ENCODE measurements at places on chromosomes 7 and 10.

- no peak for DNase-seq
Measured at GRCh38 chr10:87829986-87830729, 12.1 kb upstream of the ATAD1 start.

DNA sequence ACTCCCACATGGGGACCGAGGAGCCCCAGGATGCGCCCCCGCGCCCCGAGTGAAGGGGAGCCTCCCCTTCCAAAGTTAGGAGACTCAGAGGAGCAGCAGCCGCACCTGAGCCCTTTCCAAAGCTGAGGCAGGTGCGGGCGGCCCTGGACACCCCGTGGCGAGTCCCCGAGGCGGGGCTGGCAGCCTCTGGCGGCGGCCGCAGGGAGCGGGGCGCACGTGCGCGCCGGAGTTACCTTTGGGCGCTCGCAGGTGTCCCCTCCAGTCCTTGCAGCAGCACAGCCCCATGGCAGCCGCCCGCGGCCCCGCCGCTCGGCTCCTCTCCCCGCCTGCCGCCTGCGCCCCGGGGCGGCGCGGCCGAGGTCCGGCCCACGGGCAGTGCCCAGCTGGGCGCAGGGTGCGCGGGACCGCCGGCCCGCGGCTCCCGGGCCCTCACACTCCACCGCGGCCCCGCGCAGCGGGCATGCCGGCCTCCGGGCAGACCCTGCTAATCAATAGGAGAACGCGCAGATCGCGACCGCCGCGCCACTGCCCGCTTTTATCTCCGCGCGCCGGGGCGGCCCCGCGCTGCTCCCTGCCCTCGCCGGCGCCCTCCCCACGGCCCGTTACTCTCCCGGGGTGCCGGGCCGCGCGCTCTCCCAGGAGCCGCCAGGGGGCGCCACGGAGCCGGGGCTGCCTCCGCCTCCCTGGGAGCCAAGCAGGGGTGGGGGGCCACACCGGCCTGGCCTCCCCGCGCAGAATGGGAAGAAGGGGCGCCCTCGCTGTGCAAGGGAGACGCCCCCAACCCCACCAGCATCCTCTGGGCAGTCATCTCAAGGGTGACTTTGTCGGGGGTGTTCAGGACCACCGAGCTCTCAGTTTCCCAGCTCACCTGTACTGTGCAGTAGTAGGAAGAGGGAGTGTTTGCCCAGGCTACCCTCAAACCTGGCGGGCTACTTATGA, 80.8 kb downstream of the ARHGAP22 start:
- DNase-seq: no peak

DNA sequence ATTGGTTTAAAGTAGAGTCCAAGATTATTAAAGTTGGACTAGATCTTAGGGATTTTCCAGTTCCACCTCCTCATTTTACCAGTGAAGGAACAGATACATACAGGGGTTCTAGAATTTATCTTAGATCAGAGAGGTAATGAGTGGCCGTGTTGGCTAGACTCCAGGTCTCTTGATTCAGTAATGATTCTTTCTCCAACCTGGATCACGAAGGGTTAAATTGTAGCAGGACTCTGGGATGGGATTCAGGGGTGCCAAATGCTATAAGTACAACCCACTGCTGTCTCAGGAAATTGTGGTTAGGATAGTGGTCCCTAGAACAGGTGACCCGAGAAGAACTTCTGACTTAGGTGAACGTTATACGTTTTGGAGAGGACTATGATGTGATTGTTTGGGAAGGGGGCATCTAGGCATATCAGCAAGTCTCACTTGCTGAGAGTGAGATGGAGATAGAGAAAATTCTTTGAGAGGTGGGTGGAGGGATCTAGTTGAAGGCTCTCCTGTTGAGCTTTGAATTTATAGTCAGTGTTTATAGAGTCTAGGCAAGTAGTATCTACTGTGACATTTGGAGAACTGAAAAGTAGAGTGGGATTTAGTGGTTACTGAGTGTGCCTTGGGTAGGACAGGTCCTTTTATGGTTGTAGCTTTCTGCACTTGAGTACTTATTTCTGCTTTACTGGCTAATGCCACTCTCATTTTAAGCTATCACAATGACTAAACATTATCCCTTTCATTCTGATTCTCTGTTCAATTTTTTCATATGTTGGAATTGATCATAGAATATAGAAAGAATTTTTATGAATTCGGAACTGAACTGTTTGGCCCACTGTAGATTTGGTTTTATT, 58.3 kb downstream of the ST7 start:
- DNase-seq: no peak

DNA sequence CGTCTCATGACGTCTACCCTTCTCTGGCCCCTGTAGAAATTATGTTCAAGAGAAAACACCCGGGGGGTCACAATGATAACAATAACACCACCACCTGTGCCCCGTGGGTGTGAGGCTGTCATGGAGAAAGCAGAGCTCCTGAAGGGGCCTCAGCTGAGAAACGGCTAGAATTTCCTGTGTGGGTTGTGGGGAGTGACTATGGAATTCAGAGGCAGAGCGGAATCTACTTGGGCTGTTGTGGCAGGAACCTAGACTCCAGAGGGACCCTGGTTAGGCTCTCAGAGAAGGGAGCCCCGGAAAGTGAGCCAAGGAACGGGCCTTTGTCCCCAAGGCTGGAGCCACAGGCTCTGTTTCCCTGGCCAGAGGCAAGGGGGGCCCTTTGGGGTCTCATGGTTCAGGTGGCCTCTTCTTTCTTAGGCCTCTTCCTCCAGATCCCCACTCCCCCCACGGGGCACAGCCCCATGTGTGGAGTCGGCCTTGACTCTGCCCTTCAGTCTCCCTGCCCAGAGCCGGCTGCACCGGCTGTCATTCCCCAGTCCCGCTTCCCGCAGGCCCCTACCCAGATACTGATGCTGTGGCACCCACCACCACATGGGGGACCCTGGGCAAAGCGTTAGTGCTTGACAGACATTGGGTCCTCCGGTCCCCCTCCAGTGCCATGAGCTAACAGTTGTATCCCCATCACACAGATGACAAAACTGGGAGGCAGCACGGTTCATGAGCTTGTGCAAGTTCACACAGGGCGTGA, 6.5 kb upstream of the GIMAP8 start:
- DNase-seq: no peak

DNA sequence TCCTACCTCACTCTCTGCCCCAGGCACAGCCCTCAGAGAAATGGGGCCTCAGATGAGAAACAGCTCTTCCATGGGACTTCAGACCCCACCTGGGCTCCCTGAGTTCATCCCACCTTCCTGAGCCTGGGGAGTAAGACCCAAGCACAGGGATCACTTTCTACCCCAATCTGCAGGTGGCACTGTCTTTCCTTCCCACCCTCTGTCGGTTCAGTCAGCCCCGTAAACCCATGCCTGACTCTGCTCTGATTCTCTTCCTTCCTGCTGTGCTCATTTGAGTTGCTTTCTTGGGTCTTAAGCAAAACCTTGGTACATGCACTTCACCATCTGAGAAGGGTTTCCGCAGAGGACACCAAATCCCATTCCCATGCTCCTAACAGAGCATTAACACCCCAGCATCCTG, 306.4 kb upstream of the CDC14C start:
- no peak for DNase-seq

DNA sequence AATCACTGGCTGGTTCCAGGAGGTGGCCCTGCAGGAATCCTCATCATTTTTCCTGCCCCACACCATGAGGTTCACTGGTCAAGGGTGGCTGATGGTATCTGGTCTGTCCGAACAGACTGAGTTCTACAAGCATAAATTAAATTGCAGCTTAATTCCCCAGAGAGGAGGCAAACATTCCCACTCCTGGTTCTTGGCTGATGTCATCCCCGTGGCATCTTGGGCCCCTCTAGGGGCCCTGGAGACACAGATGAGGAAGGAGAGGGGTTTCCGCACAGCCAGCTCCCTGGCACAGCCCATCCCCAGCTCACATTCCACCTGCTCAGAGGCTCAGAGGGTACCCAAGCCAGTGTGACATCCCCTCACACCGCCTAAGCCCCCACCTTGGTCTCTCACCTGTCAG, 5.3 kb upstream of the KLRG2 start:
- DNase-seq: no peak

DNA sequence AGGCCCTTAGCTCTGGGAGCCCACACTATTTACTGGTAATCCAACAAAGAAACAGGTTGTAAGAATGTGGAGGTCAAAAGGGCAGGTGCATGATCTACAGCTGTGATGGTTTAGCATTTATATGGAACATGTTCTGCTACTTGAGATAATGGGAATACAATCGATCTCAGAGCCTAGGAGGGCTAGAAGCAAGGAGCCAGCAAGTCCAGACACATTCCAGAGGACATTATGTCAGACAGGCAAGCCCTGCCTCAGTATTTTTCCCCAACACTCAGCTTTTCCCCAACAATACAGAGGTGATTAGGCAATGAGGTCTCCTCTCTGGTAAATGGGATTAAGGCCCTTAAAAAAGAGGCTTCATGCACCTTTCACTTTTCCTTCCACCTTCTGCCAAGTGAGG, 21.4 kb upstream of the GNAT3 start:
- no peak for DNase-seq

- DNase-seq: no peak
Measured at GRCh38 chr7:11625669-11626068, 206.3 kb downstream of the THSD7A start.

DNA sequence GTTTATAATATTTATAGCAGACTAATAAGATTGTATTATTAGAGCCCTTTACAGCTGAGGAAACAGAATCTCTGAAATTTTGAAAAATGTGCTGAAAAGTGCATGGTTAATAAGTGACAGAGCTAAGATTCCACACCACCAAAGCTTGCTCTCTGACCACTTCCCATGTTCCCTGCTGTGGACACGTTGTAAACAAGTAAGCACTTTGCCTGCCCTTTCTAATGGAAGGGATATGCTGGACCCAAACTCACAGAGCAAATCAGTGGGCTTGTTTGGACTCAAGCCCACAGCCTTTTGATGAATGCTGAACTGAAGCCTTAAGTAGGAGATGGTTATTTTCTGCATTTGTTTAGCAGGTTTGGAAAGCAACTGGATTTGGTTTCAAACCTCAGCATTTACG, 214.0 kb upstream of the TMEM72 start:
- no peak for DNase-seq

DNA sequence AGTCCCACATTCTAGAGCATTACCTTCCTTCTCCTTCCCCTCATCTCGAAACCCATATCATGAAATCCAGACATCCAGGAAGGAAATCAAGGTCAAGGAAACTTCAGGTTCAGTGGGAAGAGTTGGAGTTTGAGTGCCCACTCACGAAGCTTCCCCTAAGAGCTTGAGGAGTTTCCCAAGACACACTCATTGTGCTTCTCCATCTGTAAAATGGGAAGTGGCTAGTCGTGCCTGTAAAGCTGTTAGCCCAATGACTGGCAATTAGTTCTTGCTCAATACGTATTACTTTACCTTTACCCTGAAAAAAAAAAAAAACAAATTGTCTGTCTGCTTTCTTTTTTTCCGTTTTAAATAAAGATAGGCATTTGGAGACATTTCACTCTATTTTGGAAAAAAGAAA, 42.3 kb downstream of the GPAM start:
- no peak for DNase-seq

DNA sequence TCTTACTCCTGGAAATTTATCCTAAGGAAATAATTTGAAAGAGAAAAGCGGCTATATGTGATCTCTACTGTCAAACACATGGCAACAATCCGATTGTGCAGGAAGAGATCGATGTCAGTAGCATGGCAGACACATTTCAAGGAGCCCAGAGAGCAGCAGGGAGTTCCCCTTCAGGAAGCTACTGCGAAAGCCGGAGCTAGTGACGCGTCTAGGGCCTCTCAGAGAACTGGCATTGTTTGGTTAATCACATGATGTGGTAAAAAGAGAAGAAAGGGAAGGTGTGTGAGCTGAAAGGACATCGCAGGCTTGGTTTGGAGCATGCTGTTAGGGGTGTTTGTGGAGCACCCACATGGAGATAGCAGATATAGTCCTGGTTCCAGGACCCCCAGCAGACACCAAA, 74.9 kb downstream of the BEND7 start:
- no peak for DNase-seq

- DNase-seq: no peak
Measured at GRCh38 chr10:61663466-61663865, 737 bp downstream of the CABCOCO1 start.

DNA sequence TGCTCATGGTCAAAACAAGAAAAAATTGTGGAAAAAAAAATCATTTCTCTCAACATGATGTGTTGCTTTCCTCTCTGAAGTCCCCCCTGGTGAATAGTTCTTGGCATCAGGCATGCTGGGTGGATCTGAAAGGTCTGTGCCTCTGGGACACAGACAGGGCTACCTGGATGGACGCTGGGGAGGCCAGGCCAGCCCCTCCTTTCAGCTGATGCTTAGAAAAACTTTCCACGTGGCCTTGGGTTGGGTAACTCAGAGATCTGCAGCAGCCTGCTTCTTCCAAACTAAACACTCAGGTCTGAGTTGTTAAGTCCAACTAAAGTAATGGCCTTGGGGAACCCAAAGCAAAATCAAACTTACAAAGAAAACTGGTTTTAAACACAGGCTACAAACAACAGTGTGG, 113.0 kb downstream of the CCDC3 start:
- no peak for DNase-seq

DNA sequence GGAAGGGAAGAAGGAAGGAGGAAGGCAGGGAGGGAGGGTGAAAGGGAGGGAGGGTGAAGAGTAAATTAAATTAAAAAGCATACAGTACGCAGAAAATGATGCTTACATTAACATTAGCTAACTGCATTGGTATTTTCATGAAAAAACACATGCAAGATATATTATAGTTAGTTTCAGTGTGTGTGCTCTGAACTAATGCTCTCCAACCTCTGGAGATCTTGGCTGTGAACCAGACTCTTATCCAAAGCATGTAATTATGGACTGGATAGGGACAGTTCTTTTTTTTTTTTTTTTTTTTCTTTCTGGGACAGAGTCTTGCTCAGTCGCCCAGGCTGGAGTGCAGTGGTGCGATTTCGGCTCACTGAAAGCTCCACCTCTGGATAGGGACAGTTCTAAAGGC, 357.0 kb downstream of the FRMD4A start:
- no peak for DNase-seq

DNA sequence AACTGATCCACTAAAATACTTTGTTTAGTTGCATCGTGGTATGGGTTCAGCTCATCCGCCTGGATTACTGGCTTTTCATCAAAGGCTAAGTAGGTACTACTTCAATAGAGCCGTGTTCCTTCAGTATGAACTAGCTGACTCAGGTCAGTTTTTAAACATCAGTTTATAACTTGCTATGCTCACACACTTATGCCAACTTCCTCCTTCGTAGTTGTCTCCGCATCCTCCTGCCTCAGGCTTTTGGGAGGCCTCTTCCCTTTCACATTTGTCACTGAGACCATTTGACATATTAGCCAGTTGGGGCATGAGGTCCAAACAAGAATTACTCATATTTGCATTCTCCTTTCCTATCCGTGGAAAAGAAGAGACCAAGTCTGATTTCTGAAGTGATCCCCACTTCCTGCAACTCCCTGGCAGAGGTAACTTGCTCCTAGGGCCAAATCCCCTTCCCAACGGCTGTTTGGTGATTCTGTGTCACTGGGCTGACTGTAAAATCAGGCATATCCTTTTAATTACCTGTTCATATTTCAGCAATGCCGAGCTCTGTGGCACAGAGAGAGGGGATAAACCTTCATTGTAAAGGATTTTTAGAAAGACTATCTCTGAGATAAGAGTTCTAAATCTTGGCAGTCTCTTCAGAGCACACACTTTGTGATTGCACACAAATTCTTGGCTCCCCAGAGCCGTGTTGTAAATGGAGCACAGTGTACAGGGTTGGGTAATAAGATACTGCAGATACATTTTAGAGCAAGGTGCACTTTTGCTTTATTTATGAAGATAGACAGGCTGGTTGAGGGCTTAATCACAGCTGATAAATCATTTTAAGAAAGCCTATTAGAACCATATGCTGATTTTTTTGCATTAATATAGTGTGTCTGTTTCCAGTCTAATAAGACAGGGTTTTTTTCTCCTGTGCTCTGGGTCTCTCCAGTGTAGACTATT, 108.0 kb downstream of the CREB5 start:
- no peak for DNase-seq

Data from stimulated activated CD8-positive, alpha-beta memory T cell treated with anti-CD3 and anti-CD28 coated beads, Interleukin-7, amount 100 ng/mL, for 4 hours (primary cell).